RWPE2 (cell line): ENCODE measurements at places on chromosomes 12 and 14.

GRCh38 chr14:22653012-22653621 lies 9.0 kb upstream of the OR6J1 start:
- no peak for DNase-seq

- no peak for DNase-seq
These were observed 1314.6 kb downstream of the TMEM121 start for GRCh38 chr14:106840991-106841390.

GRCh38 chr12:92192360-92192759 lies 46.7 kb upstream of the BTG1 start:
- no peak for DNase-seq

DNA sequence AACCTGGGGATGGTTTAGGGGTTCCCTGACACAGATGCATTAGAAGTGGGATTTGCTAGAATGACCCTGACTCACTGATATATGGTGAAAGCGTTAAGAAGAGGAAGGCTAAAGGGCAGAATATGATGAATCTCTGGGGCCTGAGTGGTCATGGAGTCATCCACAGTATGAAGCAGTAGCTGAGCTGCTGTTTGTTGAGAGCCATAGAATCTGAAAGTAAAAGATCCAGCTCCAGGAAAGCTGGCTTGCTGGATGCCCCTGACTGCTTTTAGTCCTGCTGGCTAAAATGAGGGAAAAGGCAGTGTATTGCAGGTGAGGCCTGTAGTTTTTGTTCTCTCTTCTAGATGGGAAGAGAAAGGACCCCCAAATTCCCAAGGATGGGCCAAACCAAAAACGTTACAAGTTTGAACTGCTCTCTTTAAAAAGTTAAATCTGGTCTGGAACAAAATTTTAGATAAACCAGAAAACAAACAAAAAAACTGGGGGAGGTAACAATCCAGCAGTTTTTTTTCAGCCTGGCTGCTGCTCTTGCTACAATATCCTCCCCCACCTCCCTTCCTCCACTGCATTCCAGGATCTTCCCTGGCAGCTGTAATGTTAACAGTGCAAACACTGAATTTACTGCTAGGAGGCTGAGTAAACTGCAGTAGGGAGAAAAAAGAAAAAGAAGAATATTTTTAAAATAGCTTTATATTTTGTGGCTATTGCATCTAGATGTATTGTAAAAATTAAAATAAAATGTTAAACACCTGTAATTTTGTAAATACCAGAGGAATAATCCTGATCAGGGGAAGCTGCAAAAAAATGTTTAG lies 16.5 kb downstream of the SEL1L start:
- DNase-seq, result no peak

- no peak for DNase-seq
These were observed 15.7 kb upstream of the HECTD1 start for GRCh38 chr14:31223331-31223730.
